NCI-H1930 (cell line): ENCODE measurements at places on chromosomes 5 and 9.

DNA sequence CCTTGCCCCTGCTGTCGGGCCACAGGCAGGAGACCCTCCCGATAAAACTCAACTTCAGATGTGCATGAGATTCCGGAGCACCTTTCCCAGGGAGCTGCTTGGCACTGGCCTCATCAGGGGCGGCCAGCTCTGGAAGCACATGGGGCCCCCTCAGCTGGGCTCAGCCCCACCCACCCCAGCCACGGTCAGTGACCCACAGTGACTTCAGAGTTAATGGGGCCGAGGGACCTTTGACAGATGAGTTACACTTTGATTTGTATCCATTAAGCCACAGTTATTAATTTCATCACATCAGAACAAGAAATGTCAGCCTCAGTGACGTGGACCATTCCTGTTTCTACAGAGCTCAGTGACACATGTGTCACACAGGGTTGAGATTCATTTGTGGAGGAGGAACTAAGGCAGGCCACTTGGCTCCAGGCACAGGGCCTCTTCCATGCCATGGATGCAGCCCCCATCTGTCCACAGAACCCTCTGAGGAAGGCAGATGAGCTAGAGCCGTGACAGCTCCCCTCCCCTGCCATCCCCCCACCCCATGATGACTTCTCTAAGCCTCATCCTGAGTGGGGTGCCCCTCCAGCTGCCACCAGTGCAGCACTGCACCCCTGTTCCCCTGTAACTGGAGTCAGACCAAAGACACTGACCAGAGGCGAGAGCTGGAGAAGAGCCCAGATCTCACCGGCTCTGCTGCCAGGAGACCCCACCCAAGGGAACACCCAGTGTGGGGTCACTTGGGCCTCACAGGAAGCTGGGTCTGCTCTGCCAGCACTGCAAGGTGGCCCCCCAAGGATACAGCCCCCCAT, 69.4 kb upstream of the ADAMTS2 start:
- no peak for DNase-seq

DNA sequence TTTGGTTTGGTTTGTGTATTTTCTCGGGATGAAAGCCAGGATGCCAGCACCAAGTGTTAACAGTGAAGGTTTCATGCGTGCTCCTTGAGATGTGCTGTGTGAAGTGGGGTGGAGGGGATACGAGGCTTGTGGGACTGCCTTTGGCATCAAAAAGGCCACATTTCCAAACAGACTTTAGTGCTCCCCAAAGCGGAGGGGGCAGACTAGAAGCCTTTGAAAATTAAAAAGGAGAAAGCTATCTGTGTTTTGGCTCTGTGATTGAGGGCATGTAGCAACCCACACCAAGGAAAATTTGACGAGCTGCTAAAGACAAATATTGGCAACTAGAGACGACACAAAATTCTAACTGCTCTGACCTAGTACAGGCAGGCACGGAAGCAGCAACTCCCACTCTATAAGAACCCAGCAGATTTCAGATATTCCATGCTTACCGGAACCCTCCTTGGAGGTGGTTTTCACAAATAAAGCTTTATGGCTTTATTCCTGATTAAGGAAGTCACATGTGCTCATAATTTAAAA, 154.5 kb downstream of the ARSB start:
- DNase-seq: no peak

DNA sequence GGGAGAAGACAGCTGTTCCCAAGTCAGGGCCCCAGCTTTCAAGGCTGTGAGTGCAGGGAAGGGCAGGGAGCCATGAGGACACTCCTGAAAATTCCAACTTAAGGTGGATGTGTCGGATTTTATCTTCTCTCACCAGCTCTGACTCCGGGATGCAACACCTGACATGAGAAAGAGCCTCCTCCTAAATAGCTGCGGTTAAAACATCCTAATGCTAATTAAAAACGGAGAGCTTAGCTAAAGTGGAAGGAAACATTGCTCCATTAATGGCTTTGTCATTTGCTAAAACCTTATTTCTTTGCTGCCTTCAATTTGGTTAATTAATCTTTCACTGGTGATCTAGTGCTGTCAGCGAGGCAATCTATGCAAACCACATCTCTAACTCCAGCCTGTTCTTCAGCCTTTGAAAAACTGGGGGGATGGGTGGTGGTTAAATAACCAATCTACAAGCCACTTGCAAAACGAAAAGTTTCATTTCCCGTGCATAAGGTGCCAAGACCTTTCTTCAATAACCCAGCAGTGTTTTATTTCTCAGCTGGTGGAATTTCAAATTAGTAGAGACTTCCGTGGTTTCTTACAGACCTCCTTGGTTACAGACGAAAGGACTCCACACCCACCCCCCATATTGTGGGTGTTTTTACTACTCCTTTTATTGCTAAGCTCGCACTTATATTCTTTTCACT, 379.6 kb downstream of the MLLT3 start:
- DNase-seq: no peak

DNA sequence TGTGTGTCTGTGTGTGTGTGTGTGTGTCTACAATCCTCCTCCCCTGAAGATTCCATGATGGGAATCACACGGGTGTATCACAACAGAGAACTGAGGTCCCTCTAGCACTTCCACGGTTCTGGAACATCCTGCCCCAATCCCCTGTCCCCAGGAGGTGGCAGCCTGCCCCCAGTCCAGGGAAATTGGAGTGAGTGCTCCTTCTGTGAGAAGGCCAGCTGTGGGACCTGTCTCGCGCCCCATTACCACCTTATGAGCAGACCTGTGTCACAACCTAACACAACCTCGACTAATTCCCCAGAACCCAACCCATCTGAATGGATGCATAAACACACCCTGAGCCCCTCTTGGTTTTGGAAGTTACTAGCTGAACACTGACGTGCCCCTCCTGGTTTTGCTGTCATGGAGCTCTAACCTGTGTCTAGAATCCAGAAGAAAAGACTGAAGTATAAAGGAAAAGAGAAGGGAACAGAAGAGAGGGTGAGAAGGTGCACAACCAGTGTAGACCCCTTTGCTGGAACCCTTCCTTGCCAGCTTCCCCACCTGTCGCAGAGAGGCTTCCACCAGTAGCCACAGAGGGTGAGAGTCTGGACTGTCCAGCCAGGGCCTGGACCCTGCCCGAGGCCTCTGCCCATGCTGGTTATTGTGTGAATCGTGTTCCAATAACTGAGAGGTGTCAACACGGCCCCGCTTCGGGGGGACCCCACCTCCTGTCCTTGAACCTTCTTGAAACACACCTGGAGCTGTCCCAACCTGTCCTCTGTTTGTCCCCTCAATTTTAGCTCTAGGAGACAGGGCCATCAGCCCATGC, 3.4 kb downstream of the BTNL9 start:
- DNase-seq: no peak

GRCh38 chr9:70902692-70903131, 218.7 kb downstream of the TRPM3 start:
- no peak for DNase-seq

DNA sequence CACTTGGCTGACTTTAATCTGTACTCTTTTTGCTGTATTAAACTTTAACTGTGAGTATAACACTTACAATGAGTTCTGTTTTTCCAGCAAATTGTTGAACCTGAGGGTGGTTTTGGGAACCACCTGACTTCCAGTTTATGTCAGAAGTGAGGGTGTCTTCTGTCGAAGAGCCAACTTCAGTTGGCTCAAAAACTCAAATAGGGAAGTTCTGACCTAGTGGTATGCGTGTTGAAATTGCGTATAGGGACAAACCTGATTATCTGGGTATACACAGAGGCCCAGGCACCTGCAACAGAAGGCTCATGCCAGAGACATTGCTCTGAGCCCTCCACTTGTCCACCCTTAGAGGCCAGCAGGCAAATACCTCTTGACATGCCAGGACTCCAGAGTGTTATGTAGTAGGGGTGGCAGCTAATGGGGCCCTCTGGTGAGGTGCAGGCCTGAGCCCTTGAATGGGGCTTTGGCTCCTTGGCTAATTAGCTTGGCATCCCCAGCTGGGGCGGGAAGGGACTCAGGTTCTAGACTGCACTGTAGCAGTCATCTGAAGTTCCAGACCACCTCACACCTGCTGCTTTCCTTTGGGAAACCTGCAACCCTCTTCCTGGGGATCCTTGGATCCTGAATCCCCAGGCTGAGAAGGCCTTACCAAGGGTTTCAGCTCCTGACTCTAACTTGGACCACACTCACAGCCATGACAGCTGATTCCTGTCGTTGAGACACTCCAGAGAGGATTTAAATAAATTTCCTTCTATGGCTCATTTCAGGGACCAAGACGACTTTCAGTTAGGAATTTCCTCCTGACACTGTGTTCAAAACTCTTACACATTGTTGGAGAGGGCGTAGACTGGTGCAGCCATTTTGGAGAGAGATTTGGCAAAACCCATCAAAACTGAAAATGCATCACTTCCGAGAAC, 189.6 kb downstream of the HSPA4 start:
- no peak for DNase-seq

DNA sequence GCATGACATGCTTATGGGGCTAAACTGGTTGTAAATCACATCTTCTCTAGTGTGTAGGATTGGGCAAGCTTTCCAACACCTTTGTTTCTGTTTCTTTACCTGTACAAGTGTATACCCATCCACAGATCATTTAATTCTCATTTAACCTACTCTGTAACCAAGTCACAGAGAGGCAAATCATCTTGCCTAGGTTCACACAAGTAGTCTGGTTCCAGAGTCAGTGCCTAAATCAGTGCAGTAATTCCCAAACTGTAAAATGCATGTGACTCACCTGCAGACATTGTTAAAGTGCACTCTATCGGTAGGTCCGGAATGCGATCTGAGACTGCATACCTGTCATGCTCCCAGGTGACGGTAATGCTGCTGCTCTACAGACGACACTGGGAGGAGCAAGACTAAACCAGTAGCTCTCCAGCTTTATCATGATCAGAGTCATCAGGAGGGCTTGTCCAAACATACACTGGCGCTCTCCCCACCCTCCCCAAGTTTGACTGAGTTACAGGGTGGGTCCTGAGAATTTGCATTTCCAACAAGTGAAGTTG, 107.9 kb upstream of the FREM1 start:
- DNase-seq: no peak

DNA sequence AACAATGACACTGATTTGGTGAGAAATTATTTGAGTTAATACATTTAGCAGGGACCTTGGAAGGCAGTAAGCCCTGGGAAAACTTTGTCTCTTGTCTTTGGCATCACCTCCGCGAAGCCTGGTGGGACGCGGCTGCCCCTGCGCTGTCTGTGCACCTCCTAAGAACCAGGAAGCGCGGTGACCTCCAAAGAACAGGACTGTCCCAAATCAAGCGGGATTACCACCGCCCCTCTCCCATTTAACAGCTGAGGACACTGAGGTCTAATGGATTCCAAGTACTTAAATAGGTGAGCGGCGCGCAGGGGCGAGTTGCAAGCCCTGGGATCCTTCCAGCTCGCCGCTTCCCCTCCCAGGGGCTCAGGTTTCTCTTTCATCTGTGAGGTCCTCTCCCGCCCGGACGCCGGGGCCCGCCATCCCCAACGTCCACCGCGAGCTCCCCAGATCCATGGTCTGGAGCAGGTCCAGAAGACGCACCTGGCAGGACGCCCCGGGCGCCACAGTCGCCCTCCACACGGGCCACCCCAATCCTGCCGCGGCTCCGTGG, 432 bp downstream of the STARD4 start:
- no peak for DNase-seq

DNA sequence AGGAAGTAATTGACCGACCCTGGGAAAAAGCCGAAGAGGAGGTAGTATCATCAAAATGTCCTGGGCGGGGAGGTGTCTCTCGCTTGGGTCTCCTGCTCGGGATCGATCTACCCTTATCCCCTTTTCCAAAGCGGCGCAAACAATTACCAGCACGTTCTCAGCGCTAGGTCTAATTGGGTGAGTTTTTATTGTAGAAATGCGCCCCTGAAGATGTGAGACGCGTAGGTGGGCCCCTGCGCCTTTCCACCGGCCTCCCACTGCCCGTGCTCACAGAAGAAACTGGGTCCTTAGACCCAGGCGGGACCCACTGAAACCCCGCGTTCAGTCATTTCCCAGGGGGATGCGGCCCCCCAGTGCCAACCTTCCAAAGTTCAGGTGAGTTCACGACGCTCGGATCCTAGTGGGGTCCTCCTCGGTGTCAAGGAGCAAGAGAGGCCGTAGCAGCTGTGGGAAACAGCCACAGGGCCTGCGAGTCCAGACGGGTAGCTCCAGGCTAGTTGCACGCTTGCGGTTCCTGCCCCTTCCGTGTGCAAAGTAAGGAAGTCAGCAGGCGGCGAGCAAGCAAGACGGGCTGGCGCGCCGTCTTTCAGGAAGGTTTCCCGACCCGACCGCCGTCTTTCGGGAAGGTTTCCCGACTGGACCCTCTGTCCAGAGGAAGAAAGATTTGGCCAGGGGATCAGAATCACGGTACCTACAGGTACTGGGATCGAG, 1.5 kb downstream of the SMIM32 start:
- no peak for DNase-seq

GRCh38 chr5:172293054-172293744, 9.6 kb upstream of the UBTD2 start:
- DNase-seq: peak; percentile 38

DNA sequence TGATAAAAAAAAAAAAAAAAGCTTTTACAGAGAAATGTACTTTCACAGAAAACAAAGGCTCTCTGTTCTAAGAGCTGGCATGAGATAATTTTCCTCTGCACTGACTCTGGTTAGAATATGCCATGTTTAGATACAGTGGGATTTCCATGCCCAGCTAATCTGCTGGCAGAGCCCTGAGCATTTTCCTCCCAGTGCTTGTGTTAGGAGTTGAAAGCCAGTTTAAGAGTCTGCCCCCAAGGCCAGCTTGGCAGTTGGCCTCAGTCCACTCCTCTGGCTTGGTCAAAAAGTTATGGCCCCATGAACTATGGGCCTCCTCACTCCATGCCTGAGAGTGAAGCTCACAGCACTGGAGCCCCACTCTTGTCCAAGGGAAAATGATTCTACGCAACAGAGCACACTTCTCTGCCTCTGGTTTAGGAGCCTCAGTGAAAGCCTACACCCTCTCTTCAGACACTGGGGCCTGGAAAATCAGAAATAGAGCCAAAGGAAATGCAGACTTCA, 21.9 kb downstream of the MOCS2 start:
- no peak for DNase-seq

DNA sequence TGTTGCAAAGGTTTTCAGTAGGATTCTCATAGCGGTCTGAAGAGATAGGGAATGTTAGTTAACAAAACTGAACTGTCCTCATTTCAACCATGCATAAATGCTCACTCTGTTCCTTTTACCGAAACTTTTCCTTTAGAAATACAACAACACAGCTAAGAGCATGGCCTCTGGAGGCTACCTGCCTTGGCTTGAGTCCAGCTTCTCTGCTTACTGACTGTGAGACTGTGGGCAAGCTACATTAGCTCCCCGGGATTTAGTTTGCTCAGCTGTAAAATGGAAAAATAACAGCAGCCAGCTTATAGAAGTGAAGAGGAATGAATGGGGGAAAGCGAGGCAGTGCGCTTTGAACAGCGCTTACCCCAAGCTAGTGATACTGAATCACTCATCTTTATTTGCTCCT, 507.9 kb upstream of the DAP start:
- peak; percentile 75 for DNase-seq

GRCh38 chr9:77764894-77765780, 117.0 kb upstream of the GNA14 start:
- no peak for DNase-seq

- DNase-seq: no peak
Measured at GRCh38 chr5:159511570-159511969, 181.3 kb upstream of the IL12B start.
